ENCODE measurements at places on chromosomes 7 and 10.

GRCh38 chr10:3010816-3011460 is 56.4 kb upstream of the PFKP start:
- no peak for DNase-seq

DNA sequence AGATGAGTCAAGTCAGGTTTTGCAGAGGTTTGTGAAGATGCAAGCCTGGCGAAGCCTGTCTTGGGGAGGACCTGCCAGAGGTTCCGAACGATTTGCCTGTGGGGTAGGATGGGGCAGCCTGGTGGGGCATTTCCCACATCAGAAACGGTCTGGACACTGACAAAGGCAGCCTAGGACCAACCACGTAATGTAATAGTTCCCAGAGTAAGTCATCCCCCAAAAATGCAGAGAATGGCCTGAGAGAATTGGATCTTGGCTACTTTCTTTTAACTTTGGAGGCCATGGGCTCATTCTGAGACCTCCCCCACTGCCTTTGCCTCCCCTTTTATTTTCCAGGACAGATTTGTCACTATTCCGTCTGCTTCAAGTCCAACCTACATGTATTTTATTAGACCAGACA is 168.9 kb upstream of the SH2B2 start:
- DNase-seq, result no peak

GRCh38 chr7:17159500-17160037 is 138.9 kb upstream of the AHR start:
- no peak for DNase-seq

DNA sequence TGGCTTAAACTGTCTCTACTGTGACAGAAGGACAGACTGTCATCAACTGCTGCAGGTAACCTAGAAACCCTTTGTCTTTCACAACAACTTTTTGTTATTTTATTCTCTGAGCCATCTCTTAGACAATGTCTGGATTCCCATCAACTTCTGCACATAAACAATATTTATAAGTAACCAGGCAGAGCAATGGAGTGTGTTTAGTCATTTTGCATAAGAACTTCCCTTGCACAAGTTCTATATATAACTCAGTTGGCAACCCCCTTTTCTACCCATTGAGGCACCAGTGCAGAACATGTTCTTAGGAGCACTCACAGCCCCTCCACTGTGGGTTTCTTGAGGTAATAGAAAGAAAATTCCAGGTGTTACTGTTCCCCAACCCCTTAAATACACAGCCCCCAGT is 65.0 kb upstream of the IL6 start:
- no peak for DNase-seq

- no peak for DNase-seq
Measured at GRCh38 chr7:90817846-90818245, 221.7 kb downstream of the CDK14 start.

DNA sequence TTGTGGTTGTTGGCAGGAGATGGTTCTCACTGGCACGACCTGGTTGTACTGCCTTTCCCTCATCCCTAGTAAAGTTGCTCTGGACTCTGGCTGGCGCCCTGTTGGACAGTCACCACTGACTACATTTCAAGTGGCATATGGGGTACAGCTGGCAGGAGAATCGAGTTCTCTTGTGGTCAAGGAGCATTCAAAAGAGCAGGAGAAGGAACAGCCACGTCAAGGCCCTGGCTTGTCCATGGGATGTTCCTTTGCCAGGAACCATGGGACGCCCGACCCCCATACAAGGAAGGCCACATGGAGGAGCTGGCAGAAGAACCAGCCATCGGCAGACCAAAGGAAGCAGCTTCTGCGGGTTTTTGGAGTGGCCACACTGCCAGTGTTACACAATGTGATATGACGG is 87.0 kb upstream of the SLC25A13 start:
- DNase-seq, result no peak

DNA sequence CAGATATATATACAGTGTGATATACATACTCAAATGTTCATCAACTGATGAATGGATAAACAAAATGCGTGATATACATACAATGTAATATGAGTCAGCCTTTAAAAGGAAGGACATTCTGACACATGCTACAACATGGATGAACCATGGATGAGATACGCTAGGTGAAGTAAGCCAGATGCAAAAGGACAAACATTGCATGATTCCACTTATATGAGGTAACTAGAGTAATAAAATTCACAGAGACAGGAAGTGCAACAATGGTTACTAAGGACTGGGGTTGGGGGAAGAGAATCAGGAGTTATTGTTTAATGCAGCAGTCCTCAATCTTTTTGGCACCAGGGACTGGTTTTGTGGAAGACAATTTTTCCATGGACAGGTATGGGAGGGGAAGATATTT is 47.3 kb upstream of the PIK3AP1 start:
- DNase-seq, result no peak

DNA sequence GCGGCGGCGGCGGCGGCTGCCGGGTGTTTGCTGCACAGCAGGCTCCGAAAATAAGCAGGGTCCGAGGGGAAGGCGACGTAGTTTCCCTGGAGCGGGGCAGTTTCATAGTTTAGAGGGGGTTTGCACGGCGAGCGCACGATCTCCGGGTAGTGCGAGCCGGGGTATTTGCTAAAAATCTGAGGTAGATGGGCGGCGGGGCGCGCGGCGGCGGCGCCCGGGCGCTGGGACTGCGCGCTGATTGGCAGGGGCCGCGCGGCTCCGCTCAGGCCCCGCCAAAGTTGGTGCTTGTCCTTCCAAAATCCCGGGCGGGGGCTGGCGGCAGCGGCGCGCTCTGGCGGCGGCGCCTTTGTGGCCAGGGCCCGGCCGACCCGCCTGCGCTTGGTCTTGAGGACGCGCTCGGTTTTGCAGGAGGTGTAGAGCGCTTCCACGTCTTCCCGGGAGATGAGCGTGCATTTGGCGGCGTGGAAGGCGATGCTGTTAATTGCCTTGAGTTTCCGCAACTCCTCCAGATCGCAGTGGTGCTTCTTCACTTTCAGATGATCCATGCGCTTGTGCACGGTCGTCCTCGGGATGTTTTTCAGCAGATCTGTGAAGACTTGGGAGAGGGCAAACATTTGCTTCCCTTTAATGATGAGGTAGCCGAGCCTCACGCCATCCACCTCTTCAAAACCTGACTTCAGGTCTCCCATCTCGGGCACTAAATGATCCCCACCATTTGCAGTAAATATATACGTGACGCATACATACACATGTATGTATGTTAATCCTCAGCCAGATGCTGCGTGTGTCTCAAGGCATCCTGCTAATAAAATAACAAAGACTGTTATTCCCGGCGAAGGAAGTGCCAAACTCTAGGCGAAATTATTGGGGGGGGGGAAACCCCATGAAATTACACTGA is 8.1 kb downstream of the SKIDA1 start:
- DNase-seq, result no peak

DNA sequence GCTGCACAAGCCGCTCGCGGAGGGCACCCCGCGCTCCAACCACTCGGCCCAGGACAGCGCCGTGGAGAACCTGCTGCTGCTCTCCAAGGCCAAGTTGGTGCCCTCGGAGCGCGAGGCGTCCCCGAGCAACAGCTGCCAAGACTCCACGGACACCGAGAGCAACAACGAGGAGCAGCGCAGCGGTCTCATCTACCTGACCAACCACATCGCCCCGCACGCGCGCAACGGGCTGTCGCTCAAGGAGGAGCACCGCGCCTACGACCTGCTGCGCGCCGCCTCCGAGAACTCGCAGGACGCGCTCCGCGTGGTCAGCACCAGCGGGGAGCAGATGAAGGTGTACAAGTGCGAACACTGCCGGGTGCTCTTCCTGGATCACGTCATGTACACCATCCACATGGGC is 50.0 kb downstream of the FIGNL1 start:
- DNase-seq, result no peak

DNA sequence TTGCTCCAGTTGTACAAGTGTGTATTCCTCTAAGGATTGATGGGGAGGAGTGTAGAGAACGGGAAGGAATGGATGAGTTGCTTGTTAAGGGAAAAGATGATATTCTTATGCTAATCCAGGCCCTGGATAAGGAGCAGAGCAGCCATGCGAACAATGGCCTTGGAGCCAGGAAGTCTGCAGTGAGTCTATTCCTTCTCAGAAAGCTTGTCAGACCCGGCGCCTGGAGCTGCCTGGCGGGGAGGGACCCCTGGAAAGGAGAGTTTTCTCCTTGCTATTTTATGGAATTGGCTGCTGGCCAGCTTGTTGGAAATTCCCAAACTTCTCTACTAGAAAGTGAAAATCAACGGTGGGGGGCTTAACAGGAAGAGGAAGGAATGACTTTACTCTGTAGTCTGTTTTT is 89.1 kb downstream of the MMRN2 start:
- no peak for DNase-seq

DNA sequence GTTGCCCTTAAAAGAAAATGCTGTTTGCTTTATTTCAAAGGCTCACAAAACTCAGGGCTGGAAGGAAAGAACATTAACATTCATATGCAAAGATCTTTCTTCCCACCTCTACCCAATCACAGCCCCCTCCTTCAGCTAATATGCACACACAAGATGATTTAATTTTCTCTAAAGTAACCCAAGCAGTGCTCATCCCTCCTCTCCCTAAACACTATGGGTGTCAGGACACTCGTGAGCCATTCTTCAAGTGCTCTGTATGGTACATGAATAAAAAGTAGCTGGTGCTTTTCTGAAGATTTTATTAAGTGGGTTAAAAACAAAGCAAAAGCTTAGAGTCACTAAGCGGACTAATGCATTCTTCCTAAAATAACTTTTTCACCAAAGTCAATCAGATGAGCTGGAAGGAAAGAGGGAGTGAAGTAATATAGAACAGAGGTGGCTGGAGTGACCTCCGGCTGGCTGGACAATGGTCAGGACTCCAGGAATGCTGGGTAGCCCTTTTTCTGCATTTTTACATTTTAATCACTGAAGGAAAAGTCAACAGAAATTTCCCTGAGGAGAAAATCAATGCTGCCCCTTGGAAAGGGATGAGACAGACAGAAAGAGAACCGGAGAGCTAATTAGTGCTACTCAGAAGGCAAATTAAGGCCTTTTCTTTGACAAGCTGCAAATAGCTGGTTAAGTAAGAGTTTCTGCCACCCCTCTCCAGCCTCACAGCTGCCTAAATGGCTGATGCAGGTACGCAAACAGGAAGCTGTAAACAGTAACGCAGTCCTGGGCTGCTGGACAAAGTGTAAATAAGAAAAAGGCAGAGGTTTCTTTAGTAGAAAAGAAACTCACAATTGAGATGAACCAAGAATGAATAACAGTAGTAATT is 6.6 kb downstream of the DGKI start:
- DNase-seq, result no peak

GRCh38 chr7:148894591-148894990 is 10.5 kb upstream of the EZH2 start:
- no peak for DNase-seq

DNA sequence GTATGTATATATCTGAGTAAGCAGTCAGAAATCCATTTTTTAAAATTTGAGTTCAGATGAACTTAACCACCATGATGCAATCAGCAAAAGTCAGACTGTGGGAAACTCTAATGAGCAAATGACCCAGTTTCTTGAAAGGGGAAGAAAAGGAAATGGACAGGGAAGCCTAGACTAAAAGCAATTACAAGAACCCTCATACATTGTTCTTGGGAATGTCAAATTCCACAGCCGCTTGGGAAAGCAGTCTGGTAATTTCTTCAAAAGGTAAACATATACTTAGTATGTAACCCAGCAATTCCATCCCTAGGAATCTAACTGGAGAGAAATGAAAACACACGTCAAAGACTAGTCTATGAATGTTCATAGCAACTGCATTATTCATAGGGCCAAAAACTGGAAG is 16.4 kb upstream of the FOXK1 start:
- no peak for DNase-seq

GRCh38 chr10:73501651-73502050 is 5.8 kb upstream of the PPP3CB start:
- no peak for DNase-seq

GRCh38 chr7:156886020-156886795 is 6.8 kb downstream of the LMBR1 start:
- DNase-seq, result no peak

GRCh38 chr10:93568105-93568390 is 1.6 kb downstream of the FFAR4 start:
- DNase-seq, result no peak

DNA sequence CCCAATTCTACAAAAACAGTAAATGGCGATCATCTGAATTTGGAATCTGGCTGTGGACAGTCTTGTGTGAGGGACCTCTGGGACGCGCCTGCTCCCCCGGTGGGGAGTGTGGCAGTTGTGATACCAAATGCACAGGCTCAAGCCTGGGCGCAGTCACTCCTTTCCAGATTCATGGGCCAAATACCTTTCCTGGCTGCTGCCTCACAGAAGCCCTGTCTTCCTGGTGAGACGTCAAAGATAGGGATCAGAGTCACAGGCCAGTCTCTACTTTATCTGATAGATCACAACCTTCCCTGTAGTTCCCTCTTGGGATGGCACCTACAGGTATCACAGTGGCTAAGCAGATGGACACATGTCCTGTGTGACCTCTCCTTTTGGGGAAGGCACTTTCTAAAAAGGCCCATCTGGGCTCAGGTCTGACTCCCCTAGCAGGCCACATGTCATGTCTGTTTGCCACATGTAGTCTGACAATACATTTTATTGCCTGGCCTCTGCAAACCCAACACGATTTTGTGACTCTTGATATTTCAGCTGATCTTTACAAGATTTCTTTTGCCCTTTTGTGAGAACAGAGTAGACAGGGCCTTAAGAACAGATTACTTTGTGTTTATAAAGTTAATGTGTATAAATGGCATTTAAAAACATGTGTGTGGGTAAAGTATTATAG is 150.1 kb downstream of the SNX10 start:
- no peak for DNase-seq

DNA sequence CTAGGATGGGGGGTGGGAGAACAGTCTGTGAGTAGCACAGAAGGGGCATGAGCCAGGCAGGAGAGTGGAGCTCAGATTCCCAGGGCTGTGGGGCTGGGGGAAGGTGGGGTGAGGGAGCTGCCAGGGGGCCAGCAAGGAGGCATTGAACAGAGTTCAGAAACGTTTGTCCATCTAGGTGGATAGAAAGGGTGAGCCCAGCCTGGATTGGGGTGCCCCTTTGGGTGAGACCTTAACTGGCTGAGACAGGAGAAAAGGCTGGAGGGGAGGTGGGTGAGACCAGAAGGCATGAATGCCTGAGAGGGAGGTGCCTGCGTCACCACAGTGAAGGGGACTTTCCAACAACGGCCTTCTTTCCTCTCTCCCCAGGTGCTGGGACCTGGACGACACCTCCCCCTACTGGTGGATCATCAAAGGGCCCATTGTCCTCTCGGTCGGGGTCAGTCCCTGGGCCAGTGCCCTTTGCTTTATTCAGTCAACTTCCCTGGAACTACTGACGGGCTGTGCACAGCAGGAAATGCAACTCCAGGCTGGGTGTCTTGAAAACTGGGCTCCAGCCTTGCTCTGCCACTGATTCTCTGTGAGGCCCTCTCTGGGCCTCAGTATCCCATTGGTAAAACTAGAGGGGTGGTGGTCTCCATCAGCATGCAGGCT is 11.0 kb downstream of the GHRHR start:
- DNase-seq, result no peak

- DNase-seq, result no peak
Measured at GRCh38 chr10:103609231-103610082, 116.0 kb downstream of the NEURL1 start.

DNA sequence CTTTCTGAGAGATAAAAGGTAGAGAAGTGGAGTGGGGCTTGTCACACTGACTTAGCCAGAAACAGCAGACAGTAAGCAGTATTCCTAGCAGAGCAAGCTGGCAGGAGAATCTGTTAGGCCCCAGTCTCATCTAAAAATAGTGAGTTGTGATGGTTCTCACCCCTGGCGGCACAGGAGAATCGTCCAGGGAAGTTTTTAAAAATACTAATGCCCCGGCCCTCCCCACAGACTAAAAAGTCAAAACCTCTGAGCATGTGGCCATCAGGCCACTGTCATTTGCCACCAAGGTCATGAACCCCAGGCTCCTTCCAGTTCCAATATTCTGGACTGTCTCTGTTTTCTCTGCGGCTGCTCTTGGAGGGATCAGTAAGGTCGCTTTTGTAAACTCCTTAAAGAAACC is 34.0 kb downstream of the LYZL1 start:
- DNase-seq, result no peak

Measured in central memory CD4-positive, alpha-beta T cell (primary cell).